ENCODE measurements at places on chromosomes 13 and 19.

- no peak for DNase-seq
Measured at GRCh38 chr13:39818953-39819352, 163.5 kb downstream of the COG6 start.

DNA sequence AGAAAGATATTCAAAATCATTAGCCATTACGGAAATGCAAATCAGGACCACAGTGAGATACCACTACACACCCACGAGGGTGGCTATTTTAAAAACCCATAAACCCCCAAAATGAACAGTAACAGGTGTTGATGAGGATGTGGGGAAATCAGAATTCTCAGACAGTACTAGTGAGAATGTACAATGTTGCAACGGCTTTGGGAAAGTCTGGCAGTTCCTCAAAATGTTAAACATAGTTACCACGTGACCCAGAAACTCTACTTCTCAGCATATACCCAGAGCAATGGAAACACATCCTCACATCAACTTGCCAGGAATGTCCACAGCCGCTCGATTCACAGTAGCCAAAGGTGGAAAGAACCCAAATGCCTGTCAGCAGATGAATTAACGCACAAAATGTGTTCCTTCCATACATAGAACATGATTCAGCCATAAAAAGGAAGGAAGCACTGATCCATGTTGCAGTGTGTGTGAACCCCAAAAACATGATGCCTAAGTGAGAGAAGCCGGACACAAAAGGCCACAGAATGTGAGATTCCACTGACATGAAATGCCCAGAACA is 7.0 kb downstream of the PLVAP start:
- no peak for DNase-seq

- no peak for DNase-seq
Measured at GRCh38 chr13:27824121-27824520, 31.8 kb downstream of the GSX1 start.

DNA sequence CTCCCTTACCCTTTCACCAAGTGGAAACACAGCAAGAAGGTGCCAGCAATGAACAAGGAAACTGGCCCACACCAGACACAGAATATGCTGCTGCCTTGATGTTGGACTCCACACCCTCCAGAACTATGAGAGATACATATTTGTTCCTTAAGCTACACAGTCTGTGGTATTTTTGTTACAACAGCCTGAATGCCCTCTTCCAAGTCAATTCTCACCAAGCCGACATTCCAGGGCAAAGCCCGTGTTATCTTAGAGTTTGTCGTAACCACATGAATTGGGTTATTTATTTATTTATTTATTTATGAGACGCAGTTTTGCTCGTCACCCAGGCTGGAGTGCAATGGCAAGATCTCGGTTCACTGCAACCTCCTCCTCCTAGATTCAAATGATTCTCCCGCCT is 14.9 kb downstream of the FGF21 start:
- DNase-seq, result no peak

- no peak for DNase-seq
Measured at GRCh38 chr19:41311072-41311471, 1.1 kb downstream of the CCDC97 start.

- DNase-seq, result no peak
Measured at GRCh38 chr13:31625115-31625514, 114.2 kb upstream of the RXFP2 start.
